ENCODE measurements at places on chromosomes 11 and 22.

- DNase-seq: no peak
Observed at GRCh38 chr11:122642971-122643370, 12.6 kb upstream of the UBASH3B start.

- no peak for DNase-seq
Observed at GRCh38 chr11:99841885-99842284, 821.1 kb downstream of the CNTN5 start.

DNA sequence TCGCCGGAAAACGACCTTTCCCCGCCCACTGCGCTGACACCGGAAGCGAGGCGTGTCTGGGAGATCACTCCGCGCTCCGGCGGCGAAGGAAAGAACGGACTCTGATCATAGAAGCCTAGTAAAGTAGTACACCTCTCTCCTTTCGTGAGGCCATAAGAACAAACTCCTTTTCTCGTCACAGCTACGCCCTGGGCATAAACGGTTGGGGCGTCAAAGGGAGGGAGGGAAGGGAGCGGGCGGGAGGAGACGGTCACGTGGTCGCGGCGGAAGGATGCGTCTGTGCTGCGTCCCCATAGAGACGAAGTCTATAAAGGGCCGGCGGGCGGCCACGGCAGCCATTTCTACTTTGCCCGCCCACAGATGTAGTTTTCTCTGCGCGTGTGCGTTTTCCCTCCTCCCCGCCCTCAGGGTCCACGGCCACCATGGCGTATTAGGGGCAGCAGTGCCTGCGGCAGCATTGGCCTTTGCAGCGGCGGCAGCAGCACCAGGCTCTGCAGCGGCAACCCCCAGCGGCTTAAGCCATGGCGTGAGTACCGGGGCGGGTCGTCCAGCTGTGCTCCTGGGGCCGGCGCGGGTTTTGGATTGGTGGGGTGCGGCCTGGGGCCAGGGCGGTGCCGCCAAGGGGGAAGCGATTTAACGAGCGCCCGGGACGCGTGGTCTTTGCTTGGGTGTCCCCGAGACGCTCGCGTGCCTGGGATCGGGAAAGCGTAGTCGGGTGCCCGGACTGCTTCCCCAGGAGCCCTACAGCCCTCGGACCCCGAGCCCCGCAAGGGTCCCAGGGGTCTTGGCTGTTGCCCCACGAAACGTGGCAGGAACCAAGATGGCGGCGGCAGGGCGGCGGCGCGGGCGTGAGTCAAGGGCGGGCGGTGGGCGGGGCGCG lies at the start of gene ATF4:
TSS of gene ATF4 (plus strand) at position 337 of the 880 bp plus-strand sequence. CDS start 884 bp downstream, outside the sequence.
- peak; percentile 69 for DNase-seq

DNA sequence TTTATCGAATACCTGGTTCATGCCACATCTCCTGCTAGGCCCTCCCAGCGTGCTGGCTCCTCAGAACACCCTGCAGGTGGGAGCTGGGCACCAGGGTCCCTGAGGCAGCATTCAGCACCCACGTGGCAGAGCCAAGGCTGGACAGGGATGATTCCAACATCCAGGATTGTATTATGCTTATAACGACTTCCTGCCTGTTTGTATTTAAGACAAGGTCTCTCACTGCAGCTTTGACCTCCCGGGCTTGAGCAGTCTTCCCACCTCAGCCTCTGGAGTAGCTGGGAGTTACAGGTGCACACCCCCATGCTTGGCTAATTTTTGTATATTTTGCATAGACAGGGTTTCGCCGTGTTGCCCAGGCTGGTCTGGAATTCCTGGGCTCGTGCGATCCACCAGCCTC lies 64.7 kb upstream of the WNT7B start:
- no peak for DNase-seq

GRCh38 chr11:13955971-13956421 lies 6.5 kb upstream of the SPON1 start:
- DNase-seq: peak; percentile 43

GRCh38 chr22:43081968-43082367 lies 7.2 kb downstream of the TTLL1 start:
- DNase-seq: peak; percentile 35

DNA sequence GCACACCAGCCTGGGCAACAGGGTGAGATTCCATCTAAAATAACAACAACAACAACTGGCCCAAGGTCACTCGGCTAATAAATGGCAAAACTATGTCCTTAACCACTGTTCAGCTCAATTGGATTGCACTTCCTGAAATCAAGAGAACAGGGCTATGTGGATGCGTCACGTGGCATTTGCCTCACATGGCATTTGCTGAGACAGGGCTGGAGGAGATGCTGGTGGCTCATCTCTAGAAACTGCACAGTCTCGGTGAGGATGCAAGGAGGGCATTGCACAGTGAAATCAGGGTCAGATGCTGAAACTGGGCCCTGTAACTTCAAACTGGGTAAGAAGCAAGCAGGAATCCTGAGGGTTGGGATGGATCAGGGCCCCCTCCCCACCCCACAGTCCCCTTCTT lies 171.9 kb downstream of the BUD13 start:
- DNase-seq: no peak

DNA sequence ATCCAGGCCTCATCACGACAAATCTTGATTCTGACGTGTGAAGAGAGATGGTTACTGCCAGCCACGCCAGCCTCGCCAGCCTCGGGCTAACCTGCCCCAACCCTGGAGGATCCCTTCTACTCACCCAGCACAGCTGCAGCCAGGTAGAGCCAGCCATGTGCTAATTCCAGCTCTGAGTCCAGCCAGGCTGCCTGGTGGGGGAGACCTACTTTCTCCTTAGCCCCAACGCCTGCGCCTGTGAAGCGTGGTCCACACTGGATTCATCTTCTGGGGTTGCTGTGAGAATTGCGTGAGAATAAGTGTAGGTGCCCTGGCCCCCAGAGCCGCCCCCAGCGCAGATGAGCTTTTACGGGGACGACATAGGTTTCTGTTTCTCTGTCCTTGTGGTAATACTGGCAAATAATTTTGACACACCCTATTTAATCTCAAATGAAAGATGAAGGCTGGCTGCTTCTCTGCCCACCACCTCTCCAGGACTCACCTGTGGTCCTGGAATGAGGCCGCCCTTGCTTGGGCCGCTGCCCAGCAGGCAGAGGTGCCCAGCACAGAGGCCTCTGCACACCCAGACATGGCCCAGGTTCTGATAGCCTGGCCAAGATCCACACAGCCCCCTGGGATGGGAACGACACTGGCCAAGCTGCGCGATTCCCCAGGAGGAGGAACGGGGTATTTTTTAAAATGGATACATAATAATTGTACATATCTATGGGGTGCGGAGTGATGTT lies 528.4 kb downstream of the TBC1D22A start:
- no peak for DNase-seq

GRCh38 chr11:67261946-67262681 lies 4.2 kb upstream of the GRK2 start:
- no peak for DNase-seq

- DNase-seq: peak; percentile 80
Observed at GRCh38 chr22:43293655-43294392, 49.3 kb downstream of the SCUBE1 start.

- DNase-seq: peak; percentile 84
Observed at GRCh38 chr22:45101515-45102227, 62.1 kb upstream of the NUP50 start.

GRCh38 chr11:116330439-116331185 lies 442.2 kb downstream of the BUD13 start:
- DNase-seq: no peak

GRCh38 chr11:107545101-107545514 lies 20.4 kb downstream of the ALKBH8 start:
- DNase-seq: no peak

DNA sequence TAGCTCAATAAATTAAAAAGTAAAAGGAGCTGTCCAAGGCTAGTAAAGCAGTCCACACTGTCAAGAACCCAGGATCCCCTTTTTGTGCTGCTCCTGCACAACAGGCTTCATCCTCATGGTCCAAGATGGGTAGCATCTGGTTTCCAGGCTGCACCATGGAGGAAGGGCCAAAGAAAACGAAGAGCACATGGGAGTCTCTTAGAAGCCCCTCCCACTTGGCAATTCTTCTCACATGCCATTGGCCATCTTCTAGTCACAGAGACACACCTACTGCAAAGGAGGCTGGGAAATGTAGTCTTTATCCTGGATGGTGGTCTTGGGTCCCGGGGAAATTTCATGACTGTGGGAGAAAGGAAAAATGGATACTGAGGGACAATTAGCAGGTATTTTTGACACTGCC lies 37.8 kb downstream of the PRR5L start:
- DNase-seq: no peak

GRCh38 chr11:126343051-126343450 lies 12.4 kb upstream of the ST3GAL4 start:
- no peak for DNase-seq

- DNase-seq: no peak
Observed at GRCh38 chr11:118694771-118695170, 15.3 kb upstream of the TREH start.

DNA sequence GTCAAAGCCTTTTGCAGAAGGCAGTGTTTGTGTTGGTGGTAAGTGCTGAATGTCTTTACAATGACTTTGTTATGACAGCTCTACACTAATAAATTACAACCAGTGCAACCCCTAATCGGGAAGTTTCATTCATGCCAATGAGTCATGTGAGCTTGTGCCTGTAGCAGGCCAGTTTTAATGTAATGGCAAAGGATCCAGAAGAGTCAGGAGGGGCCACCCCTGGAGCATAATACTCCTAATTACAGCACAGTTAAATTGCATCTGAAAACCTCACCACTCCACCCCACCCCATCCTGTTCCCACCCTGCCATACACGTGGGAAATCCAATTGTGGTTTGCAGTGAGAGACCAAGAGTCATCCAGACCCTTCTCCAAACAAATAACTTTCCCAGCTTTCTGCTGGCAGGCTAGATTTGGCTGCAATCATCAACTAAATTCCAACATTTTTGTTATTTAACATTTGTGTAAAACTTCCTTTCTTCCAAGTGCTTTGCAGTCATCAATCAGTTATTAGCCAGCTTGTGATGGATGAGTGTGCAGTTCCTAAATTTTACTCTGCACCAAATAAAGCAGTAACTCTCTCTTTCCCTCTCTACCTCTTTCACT lies 277.3 kb upstream of the FAT3 start:
- DNase-seq: peak; percentile 3

DNA sequence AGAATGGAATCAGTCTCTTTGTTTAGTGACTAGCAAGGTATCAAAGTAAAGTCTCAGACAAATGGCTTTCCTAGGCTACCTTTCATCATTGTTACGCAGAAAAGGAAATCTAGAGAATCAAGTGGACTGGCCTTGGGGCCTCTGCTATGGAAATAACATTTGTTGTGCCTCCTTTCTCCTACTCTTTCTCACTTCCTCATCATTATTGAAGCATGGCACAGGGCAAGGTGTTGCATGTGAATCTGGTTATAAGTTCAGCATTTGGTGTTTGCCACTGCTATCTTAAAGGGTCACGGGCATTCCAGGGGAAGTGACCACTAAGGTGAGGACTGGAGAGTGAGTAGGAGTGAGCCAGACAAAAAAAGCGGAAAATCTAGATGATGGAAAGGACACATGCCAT lies 54.9 kb downstream of the GLYATL1 start:
- DNase-seq: no peak

- peak; percentile 0 for DNase-seq
Observed at GRCh38 chr11:24324211-24324610, 172.6 kb upstream of the LUZP2 start.

DNA sequence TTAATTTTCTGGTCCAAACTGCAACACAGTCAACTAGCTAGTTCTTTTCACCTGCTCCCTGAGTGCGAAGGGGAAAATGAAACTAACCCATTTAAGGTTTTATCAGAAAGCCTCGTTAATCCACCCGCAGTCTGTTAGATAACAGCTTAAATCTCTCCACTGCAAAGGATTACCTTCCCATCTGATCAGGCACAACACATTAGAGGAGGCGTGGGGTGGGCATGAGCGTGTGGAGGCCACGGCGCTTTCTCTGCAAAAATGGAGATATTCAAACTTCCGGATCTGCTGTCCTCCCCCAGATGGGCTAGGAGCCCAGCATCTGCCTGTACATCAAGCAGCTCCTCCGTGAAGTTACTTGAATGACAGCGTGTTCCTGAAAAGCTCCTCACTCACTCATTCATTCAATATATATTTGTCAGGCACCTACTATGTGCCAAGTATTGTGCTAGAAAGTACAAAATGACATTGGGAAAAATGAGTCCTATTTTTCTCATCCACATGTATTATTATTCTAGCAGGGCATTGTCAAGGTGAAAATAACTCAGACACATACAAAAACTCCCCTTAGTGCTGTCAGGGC lies 13.5 kb upstream of the ANKK1 start:
- DNase-seq: no peak

DNA sequence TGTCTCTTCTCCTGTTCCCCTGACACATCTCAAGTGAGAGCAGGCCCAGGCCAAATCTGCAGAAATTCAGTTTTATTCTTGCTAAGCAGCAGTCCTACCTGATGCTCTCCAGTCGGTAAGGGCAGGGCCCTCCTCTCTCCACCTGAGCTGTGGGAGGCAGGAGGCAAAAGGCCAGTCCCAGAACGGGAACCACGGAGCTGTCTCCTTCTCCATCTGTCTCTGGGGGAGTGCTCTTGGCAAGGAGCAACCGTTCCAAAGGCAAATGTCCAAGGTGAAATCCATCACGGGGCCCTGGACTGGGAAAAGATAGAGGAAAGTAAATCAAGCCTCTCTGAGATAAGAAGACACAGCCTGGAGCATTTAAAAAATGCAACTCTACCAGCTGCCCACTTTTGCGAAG lies 65.2 kb upstream of the CDON start:
- DNase-seq: no peak

DNA sequence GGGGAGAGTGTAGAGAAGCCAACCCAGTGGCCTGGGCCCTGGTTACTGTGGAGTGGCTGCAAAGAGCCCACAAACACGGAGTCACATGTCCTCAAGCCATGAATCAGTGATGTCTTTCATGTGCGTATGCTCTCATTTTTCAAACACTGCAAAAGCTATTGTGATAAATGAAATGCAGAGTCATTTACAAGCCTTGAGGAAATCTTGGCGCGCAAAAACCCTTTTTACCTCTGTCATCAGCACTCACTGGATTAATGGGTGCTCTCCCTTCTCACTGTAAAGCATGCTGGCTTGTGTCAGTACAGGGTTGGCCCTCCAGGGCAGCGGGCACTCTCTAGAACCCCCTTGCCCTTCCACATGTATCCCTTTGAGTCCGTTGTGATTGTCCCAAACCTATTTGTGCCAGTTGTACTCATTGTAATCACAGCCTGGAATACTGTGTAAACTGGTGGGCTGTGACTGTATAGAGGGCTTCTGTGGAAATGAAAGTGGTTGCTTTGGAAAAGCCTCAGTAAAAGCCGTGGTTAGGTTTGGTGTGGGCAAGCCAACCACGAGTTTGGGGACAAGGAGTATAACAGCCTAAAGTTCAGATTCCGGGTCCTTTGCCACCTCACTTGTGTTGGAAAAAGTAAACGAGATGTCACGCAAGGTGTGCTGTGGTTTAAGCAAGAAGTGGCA lies 10.4 kb downstream of the GNAZ start:
- no peak for DNase-seq
